ENCODE measurements at places on chromosomes 16 and 17. TPM values are rescaled to one million over a fixed set of nuclear protein-coding genes. Genes with fewer than 3 reads are reported as not detected.

GRCh38 chr17:7559320-7560171 lies 996 bp downstream of the TNFSF13 start:
- H3K27ac ChIP-seq: peak overlapping the region; percentile 94
- peaks cover 45% of the 10 kb centered on the region for H3K4me1 ChIP-seq
- H3K36me3 ChIP-seq: peaks cover 17% of the 10 kb centered on the region
- peak overlapping the region; percentile 96 for H3K4me3 ChIP-seq
- H3K27me3 ChIP-seq: no peaks in the 10 kb centered on the region
- no peak for DNase-seq

- H3K4me1 ChIP-seq: no peaks in the 10 kb centered on the region
- no peaks in the 10 kb centered on the region for H3K27me3 ChIP-seq
- no peak overlapping the region for H3K4me3 ChIP-seq
Observed at GRCh38 chr17:33469911-33470310, 176.8 kb upstream of the ASIC2 start.

- H3K27ac ChIP-seq: no peak overlapping the region
- peaks cover 20% of the 10 kb centered on the region for H3K36me3 ChIP-seq
- peaks cover 20% of the 10 kb centered on the region for H3K4me1 ChIP-seq
- DNase-seq: no peak
- H3K27me3 ChIP-seq: no peaks in the 10 kb centered on the region
Observed at GRCh38 chr17:32488177-32488542, 1.4 kb downstream of the CDK5R1 start.

DNA sequence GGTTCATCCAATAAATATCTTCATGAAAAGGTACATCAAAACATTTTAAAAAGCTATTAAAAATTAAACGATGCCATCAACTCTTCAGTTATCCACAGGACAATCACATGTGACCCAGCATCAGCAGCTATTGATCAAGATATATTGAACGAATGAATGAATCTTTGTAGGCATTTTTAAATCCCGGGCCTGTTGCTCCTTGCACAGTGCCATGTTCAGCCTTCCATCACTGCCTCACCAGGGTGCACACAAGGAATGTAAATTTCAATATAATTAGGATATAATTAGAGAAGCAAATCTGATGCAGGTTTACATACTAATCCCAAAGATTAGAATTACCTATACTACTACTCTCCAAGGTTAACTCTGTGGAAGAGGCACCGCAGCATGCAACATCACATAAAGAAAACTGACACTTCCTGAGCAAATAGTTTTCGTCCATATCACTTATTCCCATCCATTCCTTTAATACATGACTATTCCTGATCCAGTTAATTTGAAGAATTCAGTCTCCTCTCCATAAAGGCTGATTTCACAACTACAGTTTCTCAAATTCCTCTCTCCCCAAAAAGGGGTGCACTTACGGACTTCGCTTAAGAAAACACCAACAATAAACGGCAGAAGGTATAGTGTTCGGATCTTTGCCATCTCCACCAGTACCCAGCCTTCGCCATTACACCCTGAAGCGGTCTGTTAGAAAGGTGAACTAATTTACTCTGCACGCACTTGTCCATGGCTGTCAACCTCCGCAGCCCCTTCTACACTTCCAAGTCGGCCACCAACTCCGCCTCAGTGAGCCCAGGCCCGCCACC lies 938 bp downstream of the NCOR1 start:
- peak overlapping the region; percentile 98 for H3K27ac ChIP-seq
- DNase-seq: no peak
- H3K4me3 ChIP-seq: peak overlapping the region; percentile 99
- no peaks in the 10 kb centered on the region for H3K36me3 ChIP-seq
- peaks cover 39% of the 10 kb centered on the region for H3K4me1 ChIP-seq
- H3K27me3 ChIP-seq: no peaks in the 10 kb centered on the region

Gene APPBP2
- 5.9 TPM for polyA plus RNA-seq

Data from psoas muscle (tissue), 8 donors.